ENCODE measurements at places on chromosomes 13 and 19. TPM values are rescaled to one million over a fixed set of nuclear protein-coding genes. Genes with fewer than 3 reads are reported as not detected.

The TYROBP gene
- total RNA-seq: not detected

The ZNF723 gene
- total RNA-seq: not detected

The GIPR gene
- total RNA-seq: not detected

The ZNF229 gene
- total RNA-seq: 14.6 TPM

The SLC46A3 gene
- total RNA-seq: 3.6 TPM

The GAPDHS gene
- not detected for total RNA-seq

The ASPDH gene
- not detected for total RNA-seq

The RXFP2 gene
- total RNA-seq: not detected

The PRPF31 gene
- 64.5 TPM for total RNA-seq

DNA sequence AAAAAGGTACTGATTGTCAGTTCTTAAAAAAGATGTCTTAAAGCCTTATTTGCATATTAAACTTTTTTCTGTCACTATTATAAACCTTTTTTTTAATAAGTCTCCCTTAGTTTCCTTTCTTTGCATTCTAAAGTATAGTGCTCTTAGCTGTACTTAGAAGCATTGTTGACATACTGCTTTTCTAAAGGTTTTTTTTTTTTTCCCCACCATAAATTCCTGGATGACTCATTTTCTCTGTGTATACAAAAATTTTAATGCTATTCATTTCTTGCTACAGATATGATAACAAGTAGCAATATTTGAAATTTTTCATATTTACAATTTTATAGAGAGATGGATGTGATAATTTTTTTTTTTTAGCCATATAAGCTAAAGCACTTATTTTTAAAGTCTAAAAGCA is 43.5 kb downstream of the METTL21C start:
- peak; percentile 44 for DNase-seq

DNA sequence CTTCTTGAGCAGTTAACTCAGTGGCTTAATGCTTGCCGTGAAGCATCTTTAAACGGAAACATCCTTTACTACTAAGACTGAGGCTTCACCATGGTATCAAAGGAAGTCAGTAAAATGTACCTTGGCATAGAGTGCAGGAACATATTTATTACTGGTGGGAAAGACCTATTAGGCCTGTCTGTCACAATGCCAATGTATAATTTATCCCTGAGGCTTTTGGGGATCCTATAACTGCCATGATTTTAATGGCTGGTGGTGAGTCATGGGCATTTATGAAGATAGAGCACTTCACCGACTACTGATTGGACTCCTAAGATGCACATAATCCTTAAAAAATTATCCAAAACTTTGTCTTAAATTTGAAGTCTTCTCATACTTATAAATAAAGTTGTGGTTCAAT is 79.6 kb downstream of the FGF14 start:
- no peak for DNase-seq

GRCh38 chr13:108102771-108103170 is 112.6 kb downstream of the LIG4 start:
- DNase-seq: no peak

DNA sequence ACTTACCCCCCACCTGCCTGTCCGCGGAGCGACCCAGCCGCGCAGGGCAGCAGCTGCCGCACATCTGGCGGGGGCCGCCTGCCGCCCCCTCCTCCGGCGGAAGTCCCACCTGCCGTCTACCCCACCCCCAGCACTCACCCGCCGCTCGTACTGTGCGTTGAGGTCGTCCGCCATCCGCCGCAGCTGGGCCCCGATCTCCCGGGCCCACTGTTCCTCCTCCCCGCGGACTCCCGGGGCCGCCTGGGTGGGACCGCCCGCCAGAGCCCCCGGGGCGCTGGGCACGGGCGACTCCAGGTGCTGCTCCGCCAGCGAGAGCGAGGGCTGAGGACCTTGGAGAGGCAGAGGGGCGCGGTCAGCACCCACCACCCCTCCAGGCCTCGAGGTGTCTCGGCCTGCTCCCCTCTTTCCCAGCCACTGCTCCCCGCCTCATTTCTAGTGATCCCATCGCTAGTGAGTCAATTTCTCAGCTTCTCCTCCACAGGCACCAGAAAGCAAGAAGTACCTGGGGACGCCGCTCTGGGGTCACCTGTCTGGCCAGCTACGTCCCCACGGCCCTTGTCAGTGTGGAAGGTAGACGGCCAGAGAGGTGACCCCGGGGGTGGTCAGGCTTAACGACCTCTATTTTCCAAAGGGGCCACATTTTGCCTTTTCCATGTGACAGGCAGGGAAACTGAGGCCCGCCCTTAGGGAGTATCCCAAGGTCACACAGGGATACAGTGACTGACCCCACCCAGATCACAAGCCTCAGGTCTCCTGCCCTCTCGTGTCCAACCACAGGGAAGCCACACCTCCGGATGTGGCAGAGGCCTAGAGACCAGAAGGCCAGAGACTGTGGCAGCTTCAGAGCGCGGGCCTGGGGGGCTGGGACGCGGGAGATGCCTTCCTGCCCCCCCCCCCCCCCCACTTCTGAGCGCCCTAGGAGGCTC is 4.3 kb downstream of the BBC3 start:
- DNase-seq: peak; percentile 61

DNA sequence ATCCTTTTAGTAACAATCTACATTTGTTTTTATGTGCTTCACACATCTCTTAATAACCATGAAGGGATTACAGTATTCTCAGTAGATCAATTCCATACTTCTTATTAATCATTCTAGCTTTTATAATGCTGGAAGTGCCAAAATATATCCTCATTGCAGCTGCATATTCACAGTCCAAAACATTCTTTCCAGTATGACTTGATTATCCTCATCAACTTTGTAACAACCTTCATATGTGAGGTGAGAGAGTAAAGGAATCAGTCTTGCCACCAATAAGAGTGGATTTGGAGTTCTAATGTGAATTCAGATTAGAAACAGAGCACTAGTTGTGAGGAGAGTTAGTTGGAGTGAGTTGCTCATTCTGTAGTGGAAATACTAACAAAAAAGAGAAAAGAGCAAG is 208.0 kb upstream of the SPRY2 start:
- no peak for DNase-seq

DNA sequence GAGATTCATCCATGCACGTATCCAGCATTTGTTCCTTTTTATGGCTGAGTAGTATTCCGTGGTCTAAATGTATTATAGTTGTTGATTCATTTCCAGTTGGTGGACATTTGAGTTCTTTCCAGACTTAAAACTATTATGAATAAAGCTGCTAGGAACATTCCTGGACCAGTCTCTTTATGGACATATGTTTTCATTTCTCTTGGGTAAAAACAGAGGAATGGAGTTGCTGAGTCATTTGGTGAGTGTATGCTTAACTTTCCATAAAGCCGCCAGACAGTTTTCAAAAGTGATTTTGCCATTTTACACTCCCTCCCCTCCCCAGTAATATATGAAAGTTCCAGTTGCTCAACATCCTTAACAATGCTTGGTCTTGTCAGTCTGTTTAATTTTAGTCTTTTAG is 116.4 kb downstream of the TSHZ3 start:
- no peak for DNase-seq

DNA sequence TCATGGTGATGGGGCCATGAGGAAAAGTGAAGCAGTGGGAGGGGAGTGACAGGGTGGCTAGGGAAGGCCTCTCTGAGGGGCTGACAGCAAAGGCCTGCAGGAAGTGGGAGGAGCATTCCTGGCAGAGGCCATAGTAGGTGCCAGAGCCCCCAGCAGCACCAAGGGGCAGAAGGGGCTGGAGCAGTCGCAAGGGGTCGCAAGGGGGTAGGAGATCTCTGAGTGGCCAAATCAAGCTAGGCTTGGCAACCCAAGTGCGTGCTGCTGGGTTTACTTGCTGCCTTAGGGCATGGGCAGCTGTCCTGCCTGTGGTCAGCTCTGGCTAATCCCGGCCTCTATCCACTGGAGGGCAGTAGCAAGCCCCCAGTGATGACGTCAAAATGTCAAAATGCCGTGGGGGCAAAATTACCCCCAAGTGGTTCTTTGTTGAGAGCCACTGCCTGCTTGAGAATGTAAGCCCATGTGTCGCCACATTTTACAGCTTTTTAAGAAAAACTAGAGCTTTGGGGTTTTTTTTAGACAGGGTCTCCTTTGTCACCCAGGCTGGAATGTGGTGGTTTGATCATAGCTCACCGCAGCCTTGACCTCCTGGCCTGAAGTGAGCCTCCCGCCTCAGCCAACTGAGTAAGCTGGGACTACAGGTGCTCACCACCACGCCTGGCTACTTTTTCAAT is 11.8 kb downstream of the CCDC97 start:
- peak; percentile 86 for DNase-seq

- DNase-seq: no peak
These were observed 36.0 kb upstream of the FNDC3A start for GRCh38 chr13:48939728-48940127.

GRCh38 chr13:45564133-45564776 is 51.3 kb downstream of the ERICH6B start:
- DNase-seq: peak; percentile 5

DNA sequence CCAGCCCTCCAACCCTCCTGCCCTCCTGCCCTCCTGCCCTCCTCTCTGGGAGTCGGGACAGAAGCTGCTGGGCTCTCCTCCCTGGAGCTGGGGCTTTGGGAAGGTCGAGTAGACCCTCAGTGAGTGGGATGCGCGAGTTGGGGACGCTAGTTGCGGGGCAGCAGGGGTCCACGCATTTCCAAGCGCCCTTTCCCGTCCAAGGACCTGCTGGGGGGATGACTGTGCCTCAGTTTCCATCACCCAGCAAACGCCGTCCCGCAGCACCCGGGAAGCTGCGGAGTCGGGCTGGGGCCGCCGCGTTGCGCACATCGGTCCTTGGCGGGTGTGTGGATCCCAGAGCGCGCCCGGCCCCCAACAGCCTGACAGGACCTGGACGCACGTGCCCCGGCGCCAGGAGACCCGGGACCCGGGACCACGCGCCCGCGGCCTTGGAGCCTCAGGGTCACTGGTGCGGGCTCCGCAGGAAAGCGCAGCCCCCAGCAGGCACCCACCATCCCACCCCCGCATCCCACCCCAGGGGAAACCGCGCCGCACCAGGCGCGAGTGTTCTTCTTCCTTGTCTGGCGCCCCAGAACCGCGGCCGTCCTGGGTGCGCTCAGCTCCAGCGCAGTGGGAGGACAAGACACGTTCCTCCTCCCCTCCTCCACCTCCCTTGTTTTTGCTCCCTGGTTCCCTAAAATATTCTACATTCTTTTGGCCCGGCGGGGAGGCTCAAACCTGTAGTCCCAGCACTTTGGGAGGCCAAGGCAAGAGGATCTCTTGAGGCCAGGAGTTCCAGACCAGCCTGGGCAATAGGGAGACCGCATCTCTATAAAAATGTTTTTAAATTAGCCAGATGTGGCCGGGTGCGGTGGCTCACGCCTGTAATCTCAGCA is 9.2 kb downstream of the ONECUT3 start:
- DNase-seq: no peak

DNA sequence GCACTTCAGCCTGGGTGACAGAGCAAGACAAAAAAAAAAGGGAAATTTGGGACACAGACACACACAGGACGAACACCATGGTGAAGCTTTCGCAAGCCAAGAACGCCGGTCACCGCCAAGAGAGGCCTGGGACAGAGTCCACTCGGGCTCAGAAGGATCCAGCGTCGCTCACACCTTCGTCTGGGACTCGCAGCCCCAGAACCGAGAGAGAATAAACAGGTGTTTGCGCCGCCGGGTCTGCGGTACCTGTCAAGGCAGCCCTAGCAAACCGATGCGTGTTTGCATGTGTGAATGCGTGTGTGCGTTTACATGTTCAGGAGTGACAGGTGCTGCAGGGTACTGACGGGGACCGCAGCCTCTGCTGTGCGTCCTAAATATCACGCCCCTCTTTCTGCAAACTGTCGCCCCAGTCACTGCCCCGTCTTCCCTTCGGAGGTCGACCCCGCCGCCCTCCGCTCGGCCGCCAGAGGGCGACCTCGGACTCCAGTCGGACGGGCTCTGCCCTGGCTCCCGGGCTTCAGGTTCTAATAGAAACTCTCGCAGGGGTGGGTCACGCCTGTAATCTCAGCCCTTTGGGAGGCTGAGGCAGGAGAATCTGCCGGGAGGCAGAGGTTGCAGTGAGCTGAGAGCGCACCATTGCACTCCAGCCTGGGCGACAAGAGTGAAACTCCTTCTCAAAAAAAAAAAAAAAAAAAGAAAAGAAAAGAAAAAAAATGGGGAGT is 11.8 kb upstream of the CSNK1G2 start:
- peak; percentile 83 for DNase-seq

GRCh38 chr13:33188093-33188882 is 97.3 kb downstream of the STARD13 start:
- peak; percentile 53 for DNase-seq

GRCh38 chr19:14440049-14440448 is 6.9 kb downstream of the PKN1 start:
- peak; percentile 44 for DNase-seq

- no peak for DNase-seq
These were observed 17.0 kb downstream of the EMP3 start for GRCh38 chr19:48342414-48342738.

DNA sequence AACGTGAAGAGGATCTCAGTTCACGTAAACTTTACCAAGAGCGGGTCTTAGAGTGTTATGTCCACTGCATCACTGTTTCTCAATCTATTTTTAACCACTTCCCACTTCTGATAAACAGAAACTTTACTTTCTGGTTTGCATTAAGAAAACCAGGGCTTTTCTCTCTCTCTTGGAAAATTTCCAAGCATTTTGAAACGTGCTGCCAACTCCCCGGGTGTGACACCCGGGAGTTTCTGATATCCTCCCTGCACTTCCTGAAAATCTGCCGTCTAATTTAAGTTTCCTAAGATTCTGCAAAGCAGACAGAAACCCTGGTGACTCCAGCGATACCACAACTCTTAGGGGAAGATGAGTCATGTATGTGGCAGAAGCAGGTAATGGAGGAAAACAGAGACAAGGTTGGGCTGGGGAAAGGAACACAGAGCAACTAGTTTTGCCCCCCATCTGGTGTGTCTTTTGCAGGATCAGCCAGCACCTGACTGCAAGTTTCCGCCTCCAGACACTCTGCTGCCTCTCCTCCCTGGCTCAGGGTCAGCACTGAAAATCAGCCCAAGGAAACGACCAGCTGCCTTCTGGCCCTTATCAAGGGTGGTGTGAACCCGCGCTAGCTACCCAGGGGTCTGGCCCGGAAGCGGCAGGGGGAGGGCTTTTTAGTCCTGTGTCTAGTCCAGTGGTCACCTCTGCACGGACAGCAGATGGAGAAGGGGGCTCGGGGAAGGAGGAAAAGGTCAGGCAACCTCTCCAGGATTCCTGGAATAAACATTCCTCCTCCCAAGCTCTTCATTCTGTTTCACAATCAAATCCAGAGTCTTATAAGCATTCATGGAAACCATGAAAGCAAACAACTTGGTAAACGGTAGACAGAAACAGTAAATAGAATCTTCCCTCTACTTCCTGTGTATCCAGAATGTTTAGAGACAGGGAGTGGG is 11.3 kb upstream of the FFAR2 start:
- DNase-seq: peak; percentile 39

GRCh38 chr19:55661826-55662225 is 7.0 kb downstream of the U2AF2 start:
- DNase-seq: no peak

Measured in dermis blood vessel endothelial cell (primary cell).